ENCODE measurements at places on chromosomes 11 and 22.

GRCh38 chr11:63506876-63507275 lies 992 bp downstream of the LGALS12 start:
- no peak for DNase-seq

DNA sequence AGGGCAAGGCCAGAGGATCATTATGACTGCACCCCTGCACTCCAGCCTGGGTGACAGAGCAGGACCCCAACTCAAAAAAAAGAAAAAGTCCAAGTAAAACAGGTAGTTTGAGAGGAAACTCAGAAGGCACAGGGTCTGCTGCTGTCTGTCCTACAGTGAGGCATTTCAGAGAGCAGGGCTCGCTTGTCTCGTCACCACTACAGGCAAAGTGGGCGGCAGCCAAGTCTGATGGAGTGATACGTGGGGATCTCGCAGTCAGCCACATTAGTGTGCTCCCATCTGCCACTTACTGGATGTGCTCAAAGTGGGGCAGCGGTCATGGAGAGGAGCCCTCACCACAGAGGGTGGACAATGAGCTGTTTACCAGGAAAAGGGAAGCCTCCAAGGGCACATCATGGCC lies 42.1 kb downstream of the PI4KA start:
- DNase-seq = no peak

- no peak for DNase-seq
Measured at GRCh38 chr22:47219789-47220188, 457.3 kb downstream of the TBC1D22A start.

GRCh38 chr11:61059260-61059752 lies 43.0 kb upstream of the CD5 start:
- DNase-seq = no peak

DNA sequence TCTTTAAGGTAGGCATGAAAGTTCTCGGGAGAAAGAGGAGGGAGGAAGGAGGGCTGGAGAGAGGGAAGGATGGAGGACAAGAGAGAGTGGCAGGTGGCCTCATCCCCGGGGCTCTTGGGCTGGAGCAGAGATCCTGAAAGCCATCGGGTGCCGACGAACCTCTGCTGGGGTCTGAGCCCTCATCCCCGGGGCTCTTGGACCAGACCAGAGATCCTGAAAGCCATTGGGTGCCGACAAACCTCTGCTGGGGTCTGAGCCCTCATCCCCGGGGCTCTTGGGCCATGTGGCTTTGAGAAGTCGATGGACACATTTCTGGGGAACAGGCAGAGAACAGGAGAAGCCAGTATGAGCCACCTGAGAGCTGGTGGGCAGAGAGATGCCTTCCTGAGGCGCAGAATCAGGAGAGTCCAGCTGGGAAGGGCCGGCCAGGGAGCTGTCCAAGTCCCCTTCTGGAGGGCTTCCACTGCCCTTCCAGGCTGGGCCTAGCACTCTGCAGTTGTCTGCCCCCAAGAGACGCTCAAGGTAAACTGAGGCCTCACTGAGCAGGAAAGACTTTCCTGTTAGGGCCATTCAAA lies 1398.1 kb downstream of the BRD1 start:
- DNase-seq = no peak

- no peak for DNase-seq
Measured at GRCh38 chr11:121515335-121515671, 62.5 kb upstream of the SORL1-AS1 start.

DNA sequence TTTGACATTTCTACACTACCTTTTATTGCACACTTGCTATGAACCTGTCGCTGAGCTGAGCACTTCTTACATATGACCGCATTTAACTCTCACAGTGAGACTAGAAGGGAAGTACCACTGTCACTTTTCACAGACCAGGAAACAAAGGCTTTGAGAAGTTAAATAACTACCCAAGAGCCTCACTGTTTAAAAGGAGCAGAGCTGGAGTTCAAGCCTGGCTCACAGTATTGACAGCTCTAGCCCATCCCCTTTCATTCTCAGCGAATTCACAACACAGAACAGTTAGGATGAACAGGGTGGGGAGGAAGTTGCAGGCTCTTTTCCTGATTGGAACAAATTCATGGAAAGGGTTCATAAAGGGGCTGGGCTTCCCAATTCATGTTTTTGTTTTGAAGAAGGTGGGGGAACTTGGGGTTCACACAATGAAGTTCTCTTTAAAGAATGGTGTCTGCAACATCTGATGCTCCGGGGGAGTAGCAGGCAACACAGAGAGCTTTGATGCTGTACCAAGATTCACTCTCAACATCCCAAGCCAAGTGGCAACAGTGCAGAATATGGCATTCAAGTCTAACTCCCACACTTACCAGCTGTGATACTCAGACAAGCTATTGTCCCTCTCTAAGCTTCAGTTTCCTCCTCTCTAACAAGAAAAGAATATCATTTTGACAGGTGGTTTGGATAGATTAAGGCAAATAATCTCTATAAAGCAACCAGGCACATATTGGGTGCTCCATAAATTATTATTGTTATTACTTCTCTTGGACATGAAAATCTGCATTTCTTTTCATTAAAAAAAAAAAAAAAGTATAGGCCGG lies 17.2 kb downstream of the SCGB1A1 start:
- no peak for DNase-seq

GRCh38 chr11:120817158-120817557 lies 206.7 kb upstream of the TBCEL start:
- no peak for DNase-seq

DNA sequence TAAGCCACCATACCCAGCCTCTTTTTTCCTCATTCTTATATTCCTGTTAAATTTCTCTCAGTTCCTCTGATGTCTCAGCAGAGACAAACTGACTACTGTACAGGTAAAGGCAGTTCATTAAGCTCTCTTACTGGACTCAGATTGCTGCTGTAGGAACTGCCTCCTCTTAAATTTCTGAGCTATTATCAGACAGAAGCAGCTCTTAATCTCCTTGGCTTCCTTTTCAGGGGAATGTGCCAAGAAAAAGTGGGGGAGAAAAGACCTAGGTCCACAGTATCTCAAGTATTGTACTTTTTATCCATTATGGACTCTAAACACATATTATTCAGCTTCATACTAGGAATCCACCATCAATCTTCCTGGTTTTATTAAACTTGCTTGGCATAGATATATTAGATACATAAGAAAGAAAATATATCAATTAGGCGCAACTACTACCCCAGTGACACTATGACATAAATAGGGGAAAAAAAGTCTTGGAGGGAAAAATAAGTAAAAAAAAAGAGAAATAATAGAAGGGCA lies 26.1 kb downstream of the MRTFA start:
- no peak for DNase-seq
